ENCODE measurements at places on chromosomes 7 and 10.

- no peak for DNase-seq
Observed at GRCh38 chr10:86360657-86361056, 5.9 kb downstream of the GRID1 start.

DNA sequence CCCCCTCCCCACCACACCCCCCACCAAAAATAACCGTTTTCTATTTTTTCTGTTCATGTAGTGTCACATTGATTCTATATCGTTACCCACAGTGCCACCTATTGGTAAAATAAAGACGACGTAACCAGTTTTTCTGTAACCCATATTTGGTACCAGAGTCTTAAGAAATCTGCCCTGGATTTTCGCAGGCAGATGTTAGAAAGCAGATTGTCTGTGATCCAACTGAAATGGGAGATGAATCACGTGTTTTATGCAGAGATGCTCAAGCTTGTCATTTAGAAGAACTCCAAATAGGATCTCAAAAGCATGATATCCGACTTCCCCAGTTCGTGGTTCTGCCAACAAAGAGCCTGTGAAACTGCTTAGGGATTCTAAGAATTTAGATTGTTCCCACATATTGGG, 261.1 kb upstream of the CSTF2T start:
- DNase-seq = no peak

DNA sequence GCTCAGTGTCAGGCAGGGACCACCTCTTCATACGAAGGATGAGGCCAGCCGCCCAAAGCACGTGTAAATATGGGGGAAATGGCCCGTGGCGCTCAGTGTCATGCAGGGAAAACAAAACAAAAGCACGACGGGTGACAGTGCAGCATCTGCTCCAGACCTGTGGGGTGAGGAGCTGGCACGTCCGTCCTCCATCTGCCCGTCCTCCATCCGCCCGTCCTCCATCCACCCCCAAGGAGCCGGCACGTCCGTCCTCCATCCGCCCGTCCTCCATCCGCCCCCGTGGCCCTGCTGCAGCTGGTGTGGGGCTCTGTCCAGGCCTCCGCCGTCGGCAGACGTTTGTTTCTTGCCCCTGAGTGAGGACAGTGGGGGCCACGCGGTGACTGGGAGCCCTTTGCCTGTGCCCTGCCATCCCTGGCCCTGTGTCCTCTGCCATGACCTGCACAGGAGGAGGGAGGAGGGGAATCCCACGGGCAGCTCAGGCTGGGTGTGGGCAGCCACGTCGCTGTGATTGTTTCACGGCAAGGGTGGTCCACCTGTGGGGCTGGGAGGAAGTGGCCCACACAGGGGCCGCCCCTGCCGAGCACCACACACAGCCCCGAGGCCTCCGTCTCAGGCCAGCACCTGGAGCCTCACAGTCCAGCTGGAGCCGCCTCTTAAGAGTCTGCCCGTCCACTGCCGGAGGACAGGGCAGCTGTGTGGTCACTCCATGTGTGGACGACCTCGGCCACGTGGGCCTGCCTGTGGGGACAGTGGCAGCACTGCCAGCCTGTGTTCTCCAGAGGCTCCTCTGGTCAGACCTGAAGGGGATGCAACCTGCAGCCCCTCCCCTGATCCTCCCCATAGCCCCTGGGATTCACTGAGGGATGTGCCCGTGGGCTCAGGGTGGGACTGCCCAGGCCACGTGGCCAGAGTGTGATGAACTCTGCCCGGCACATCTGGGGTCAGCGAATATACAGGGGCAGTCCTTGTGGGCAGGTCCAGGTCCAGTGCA, 38.2 kb upstream of the DPYSL4 start:
- DNase-seq = no peak

DNA sequence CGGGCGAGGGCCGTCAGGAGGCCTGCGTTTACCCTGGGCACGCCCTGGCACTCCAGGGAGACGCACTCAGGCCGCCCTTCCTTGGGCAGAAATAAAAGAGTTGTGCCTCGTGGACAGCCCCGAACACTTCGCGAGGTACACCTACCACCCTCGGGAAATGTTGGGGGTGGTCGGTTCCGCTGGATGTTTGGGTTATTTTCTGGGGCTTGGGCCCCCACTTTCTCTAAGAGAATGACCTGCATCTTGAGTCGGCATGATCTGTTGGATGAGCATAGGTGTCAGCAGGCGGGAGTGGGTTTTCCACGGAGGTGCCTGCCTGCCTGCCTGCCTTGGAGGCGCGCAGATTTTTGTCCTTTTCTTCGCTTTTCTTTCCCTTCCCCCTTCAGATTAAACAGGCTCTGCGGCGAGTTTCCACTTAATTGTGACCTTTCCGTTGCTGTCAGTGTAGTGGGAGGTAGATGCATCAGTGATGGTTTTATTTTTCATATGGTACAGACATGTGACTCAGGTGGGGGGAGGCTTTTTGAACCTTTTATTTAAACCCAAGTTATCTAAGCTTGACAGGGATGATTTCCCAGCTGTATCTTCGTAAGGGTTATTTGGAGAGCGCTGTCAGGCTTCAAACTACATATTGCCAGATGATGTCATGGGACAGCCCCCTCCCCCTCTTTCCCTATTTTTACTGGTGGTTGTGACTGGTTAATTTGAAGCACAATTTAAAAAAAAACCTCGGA, 661 bp downstream of the HECTD2 start:
- DNase-seq = no peak

DNA sequence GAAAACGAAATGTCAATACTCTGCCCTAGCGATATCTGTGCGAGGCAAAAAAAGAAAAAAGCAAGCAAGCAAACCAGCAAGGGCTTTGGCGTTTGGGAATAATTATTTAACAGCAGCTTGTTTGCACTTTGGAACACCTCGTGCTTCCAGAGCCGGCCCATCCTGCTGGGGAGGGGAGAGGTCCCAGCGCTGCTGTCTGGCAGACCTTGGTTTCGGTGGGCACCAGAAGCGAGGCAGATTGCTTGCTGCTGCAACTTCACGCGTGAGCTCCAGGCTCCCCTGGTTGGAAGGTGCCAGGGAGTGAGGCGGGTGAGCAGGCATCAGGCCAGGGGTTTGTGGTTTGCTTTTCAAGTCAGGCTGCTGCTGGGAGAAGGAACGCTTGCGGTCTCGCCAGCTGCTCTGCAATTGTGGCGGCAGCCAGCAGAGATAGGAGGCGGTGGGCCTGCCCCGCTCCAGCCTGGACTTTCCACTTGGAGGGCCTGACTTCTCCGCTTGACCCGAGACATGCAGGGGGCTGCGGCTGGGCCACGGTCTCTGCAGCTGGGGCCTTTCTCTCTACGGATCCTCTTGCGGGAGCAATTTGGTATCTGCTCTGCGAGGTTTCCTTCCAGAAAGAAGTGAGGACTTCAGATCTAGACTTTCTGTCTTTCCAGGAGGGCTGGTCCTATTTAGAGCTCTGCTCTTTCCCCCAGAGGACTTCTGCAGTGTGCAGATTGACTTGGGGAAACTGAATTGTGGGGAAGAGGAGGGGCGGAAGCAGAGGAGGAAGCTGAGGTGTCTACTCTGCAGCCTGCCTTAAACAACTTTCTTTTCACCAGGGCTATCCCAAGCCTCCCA, 131.4 kb downstream of the PRPF18 start:
- no peak for DNase-seq

DNA sequence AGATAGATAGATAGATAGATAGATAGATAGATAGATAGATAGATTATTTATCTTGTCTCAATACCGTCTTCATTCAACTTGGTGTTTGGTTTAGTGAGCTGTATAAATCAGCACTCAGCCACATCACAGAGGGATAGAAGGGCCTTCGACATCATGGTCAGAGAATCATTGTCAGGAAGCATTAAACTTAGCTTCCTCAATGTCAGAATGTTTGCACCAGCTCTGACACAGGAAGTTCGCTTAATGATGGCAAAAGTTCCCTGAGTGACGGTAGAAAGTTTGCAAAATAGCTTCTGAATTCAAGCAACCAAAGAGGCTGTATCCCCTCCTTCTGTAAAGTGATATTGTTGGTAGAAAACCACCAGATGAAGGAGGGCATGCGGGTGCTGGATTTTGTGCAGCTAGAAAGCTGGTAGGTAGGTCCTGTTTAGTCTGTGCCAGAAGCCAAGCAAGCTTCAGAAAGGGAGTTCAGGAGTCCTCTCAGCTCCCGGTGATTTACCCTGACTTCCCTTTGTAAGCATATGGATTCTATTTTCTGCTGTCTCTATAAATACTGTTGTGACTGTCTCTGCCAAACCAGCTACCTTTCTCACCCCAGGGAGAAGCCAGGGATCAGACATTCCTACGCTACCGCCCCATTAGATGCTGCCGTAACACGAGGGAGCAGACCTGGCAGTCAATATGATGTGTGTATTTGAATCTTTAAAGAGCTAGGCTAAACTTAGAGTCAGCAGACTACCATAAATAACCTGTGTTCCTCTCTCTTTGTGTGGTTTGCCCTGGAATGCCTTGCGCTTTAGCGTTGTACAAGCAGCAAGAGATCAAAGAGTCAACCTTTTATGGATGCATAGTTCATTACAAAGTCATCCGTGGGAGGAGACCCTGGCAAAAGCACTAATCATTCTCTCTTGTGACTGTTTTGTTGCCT, 200.5 kb upstream of the KIAA1217 start:
- no peak for DNase-seq
